ENCODE measurements at places on chromosomes 1 and 21.
A peak's percentile ranks its signal among the peaks of the same experiment; 100 is the strongest.

DNA sequence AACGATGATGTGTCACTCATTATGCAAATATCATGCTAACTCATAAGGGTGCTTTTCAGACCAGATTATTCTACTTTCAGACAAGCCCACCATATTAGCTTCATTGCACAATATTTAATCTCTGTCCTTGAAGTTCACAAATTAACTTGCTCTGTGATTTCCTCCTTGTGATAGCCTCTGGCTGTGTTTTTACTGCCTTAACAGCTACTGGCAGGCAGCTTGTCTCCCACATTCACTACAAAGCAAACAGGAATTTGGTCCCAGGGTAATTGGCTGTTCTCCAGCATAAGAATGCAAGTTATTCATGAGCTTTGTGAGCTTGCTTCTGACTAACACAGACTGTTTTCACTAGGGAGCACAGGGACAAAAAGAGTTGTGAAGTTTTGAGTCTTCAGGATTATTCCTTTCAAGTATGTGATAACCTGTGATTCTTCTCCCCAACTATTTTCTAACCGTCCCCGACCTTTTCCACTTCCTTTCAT, 87.9 kb upstream of the HMCN1 start:
- peaks cover 4% of the 10 kb centered on the region for H3K36me3 ChIP-seq
- H3K4me3 ChIP-seq = no peak overlapping the region
- no peak overlapping the region for H3K27ac ChIP-seq
- DNase-seq = peak; percentile 82
- no peaks in the 10 kb centered on the region for H3K4me1 ChIP-seq
- no peaks in the 10 kb centered on the region for H3K27me3 ChIP-seq

GRCh38 chr1:159937054-159937750, 8.2 kb downstream of the IGSF9 start:
- no peak overlapping the region for H3K27ac ChIP-seq
- H3K4me3 ChIP-seq = no peak overlapping the region
- peaks cover 5% of the 10 kb centered on the region for H3K4me1 ChIP-seq
- H3K36me3 ChIP-seq = peaks cover 13% of the 10 kb centered on the region
- DNase-seq = no peak
- H3K27me3 ChIP-seq = no peaks in the 10 kb centered on the region

DNA sequence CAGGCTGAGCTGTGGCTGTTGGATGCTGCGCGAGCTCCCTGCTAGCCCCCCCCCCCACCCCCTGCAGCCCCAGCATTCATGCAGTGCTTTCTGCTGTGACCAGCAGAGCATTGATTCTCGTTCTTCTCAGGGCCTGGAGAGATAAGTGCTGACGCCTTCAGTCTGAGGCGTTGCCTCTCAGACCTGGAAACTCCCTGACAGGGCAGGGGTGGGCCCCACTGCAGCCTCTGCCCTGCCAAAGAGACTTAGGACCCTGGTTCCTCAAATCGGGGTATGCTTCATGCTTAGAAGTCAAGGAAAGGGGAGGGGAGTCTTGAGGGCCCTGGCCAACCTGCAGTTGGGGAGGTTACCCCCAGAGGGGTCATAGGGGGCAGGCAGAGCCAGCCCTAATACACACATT, 38.5 kb downstream of the PTPRF start:
- H3K4me1 ChIP-seq = peaks cover 5% of the 10 kb centered on the region
- H3K4me3 ChIP-seq = no peak overlapping the region
- DNase-seq = no peak
- H3K27me3 ChIP-seq = no peaks in the 10 kb centered on the region
- peaks cover 6% of the 10 kb centered on the region for H3K36me3 ChIP-seq

GRCh38 chr1:115670476-115671175, 28.9 kb downstream of the VANGL1 start:
- H3K4me1 ChIP-seq = no peaks in the 10 kb centered on the region
- DNase-seq = no peak
- H3K27ac ChIP-seq = no peak overlapping the region
- H3K4me3 ChIP-seq = no peak overlapping the region

DNA sequence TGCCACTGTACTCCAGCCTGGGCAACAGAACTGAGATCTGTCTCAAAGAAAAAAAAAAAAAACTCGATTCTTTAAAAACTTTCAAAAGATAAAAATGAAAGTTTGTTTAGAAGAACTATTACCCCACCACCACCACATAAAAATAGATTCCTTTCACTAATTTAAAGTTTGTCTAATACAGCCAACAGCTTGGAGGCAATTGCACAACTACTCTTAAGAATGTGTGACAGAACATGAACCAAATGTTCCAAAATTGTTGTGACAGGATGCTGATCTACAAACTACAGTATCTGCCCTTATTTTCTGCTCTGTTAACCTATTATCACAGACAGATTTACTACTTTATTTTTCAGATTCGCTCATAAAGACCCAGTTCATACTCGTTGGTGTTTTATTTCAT, 5.5 kb upstream of the TGFBR3 start:
- H3K4me3 ChIP-seq = no peak overlapping the region
- H3K36me3 ChIP-seq = no peaks in the 10 kb centered on the region
- no peak for DNase-seq

DNA sequence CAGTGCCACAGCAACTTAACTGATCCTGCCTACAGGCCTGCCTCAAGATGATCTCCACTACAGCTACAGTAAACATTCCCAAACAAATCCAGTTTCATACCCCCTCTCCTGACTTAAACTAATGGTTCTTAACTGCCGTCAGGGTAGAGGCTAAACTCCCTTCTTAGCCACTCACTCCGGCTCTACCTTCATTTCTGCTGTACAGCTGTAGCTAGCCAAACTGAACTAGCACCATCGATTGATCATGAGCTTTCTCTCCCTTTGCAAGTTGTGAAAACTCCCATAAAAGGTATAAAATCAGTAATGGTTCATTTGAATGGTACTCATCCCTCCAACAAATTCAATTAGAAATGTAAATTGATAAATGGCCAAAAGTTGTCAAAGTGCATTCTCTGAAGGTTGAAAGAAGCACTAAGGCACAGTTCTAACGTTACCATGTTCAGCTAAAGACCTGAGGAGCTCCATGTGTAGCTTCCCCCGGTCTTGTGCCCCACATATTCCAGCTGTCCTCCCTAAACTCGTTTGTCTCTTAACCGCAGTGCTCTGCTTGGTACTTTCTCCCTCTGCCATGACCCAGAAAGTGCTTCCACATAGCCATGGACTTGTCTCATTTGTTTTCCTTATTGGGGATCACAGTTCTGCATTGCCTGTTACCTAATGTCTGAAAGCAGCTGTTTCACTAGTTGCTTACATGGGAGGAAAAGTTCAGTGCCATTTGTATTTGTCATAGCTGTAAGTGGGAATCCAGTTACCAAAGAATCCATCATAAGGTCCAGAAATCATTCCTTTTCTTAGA, 49.8 kb downstream of the DHX9 start:
- no peak overlapping the region for H3K4me3 ChIP-seq
- H3K27ac ChIP-seq = no peak overlapping the region

DNA sequence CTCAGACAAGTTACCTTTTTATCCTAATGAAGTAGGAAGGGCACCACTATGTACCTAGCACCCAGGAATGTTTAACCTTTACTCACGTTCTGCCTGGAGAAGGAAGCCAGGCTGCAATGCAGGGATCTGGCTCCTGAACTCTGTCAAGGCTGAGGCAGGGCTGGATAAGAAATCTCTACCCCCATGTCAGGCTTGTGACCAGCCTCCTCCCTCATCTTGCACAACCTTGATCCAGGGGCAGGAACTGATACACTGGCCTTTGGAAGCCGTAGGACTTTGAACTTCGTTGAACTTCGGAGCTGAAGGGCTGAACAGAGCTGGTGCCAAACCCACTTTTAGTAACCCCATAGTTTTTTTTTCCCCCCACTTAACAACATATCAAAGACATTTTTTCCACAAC, 8.0 kb upstream of the AKR1A1 start:
- H3K4me1 ChIP-seq = no peaks in the 10 kb centered on the region
- H3K36me3 ChIP-seq = no peaks in the 10 kb centered on the region
- no peak overlapping the region for H3K27ac ChIP-seq
- no peak overlapping the region for H3K4me3 ChIP-seq
- H3K27me3 ChIP-seq = no peaks in the 10 kb centered on the region
- no peak for DNase-seq

- H3K4me1 ChIP-seq = no peaks in the 10 kb centered on the region
- no peaks in the 10 kb centered on the region for H3K27me3 ChIP-seq
- H3K36me3 ChIP-seq = no peaks in the 10 kb centered on the region
- H3K4me3 ChIP-seq = no peak overlapping the region
- no peak overlapping the region for H3K27ac ChIP-seq
Observed at GRCh38 chr1:159352436-159352835, 50.3 kb downstream of the FCER1A start.

GRCh38 chr1:16988210-16988609, 7.8 kb upstream of the MFAP2 start:
- H3K27ac ChIP-seq = no peak overlapping the region
- 0 out of 2 replicates have a peak, but pooled peaks cover 2% of the 10 kb centered on the region for H3K4me1 ChIP-seq
- H3K4me3 ChIP-seq = no peak overlapping the region
- peaks cover 10% of the 10 kb centered on the region for H3K36me3 ChIP-seq

- peaks cover 19% of the 10 kb centered on the region for H3K4me1 ChIP-seq
- H3K27ac ChIP-seq = no peak overlapping the region
- H3K4me3 ChIP-seq = no peak overlapping the region
- no peak for DNase-seq
- no peaks in the 10 kb centered on the region for H3K27me3 ChIP-seq
Observed at GRCh38 chr1:204286831-204287421, 72.8 kb downstream of the PLEKHA6 start.

- DNase-seq = no peak
- no peak overlapping the region for H3K4me3 ChIP-seq
- H3K27me3 ChIP-seq = no peaks in the 10 kb centered on the region
- H3K4me1 ChIP-seq = no peaks in the 10 kb centered on the region
Observed at GRCh38 chr1:54850069-54850730, 36.8 kb downstream of the DHCR24 start.

DNA sequence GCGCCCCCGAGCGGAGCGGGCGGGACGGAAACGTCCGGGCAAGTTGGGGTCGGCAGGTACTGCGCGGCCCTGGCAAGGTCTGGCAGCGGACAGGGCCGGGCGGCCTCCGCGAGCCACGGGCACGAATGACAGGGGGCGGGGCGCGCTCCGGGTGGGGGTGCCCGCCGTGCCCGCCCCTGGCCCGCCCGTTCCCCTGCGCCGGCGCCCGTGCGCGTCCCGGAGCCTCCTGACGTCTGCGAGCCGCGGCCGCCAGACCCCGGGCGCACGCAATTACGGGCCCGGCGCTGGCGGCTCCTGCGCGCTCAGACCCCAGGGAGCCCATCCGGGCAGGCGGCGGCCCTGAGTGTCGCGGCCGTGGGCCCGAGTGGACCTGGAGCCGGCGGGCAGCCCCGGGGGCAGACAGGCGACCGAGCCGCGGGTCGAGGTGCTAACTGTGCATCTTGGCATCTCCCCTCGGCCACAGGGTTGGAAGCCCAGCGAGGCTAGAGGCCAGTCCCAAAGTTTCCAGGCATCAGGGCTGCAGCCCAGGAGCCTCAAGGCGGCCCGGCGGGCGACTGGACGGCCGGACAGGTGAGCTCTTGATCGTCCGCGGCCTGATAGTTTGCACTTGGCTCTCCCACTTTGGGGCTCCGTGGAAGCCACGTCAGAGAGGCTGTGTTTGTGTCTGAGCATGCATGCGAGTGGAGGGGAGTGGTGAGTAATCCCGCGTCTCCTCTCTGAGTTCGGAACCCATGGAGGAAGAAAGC, 918 bp downstream of the MIB2 start:
- peak overlapping the region; percentile 82 for H3K4me3 ChIP-seq
- no peak for DNase-seq
- H3K27me3 ChIP-seq = no peaks in the 10 kb centered on the region
- no peak overlapping the region for H3K27ac ChIP-seq

DNA sequence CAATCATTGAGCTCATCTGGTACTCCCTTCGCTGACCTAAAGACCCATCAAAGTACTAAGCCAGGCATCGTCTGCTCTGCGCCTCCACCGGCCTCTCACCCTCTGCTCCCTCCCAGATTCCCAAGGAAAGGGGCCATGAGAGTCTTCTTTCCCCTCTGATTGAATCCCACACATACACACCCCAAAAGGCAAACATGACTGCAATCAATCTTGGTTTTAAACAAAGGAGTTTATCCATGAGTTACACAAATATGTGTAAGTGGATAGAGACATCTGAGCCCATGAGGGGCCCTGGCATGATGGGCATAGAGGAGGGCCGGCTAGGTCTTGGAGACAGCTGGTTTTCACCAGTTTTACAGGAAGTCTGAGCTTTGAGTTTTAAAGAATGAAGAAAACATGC, 50.9 kb downstream of the CAPN2 start:
- no peaks in the 10 kb centered on the region for H3K36me3 ChIP-seq
- H3K4me3 ChIP-seq = no peak overlapping the region
- no peaks in the 10 kb centered on the region for H3K27me3 ChIP-seq
- H3K4me1 ChIP-seq = no peaks in the 10 kb centered on the region
- no peak for DNase-seq
- no peak overlapping the region for H3K27ac ChIP-seq

- H3K4me1 ChIP-seq = peaks cover 2% of the 10 kb centered on the region
- no peak for DNase-seq
- H3K4me3 ChIP-seq = no peak overlapping the region
- no peak overlapping the region for H3K27ac ChIP-seq
- no peaks in the 10 kb centered on the region for H3K36me3 ChIP-seq
Observed at GRCh38 chr1:67599085-67599484, 85.9 kb upstream of the GADD45A start.

DNA sequence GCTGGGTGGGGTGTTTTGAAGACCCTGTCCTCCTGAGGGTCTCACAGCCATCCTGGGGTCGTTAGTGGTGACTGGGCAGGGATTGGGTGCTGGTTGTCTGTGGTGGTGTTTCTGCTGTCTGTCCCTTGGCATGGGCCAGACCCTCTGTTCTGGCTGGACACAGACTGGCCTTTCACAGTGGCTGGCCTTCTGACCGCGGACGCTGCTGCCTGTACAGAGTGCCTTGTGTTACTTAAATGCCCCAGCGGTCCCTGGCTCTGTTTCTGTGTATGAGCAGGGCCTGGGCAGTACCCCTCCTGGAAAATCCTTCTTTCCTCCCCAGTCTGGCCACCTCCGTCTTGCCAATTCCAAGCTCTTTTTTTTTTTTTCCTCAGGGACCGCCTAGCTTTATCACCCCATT, 50.9 kb downstream of the SH3BGR start:
- no peaks in the 10 kb centered on the region for H3K27me3 ChIP-seq
- H3K4me1 ChIP-seq = no peaks in the 10 kb centered on the region
- no peaks in the 10 kb centered on the region for H3K36me3 ChIP-seq
- H3K27ac ChIP-seq = no peak overlapping the region
- no peak for DNase-seq
- no peak overlapping the region for H3K4me3 ChIP-seq

- no peak for DNase-seq
- no peaks in the 10 kb centered on the region for H3K27me3 ChIP-seq
- no peak overlapping the region for H3K27ac ChIP-seq
- H3K4me1 ChIP-seq = 0 out of 2 replicates have a peak, but pooled peaks cover 1% of the 10 kb centered on the region
- no peaks in the 10 kb centered on the region for H3K36me3 ChIP-seq
Observed at GRCh38 chr1:5601516-5601915, 390.7 kb downstream of the NPHP4 start.

- no peaks in the 10 kb centered on the region for H3K36me3 ChIP-seq
- no peak overlapping the region for H3K27ac ChIP-seq
- DNase-seq = no peak
- peak overlapping the region; percentile 37 for H3K4me3 ChIP-seq
- peaks cover 12% of the 10 kb centered on the region for H3K27me3 ChIP-seq
- 0 out of 2 replicates have a peak, but pooled peaks cover 1% of the 10 kb centered on the region for H3K4me1 ChIP-seq
Observed at GRCh38 chr1:39632682-39633417, 6.6 kb downstream of the HEYL start.

GRCh38 chr1:103513711-103514110, 11.8 kb upstream of the RNPC3 start:
- H3K27me3 ChIP-seq = no peaks in the 10 kb centered on the region
- no peak overlapping the region for H3K4me3 ChIP-seq
- no peaks in the 10 kb centered on the region for H3K36me3 ChIP-seq

- H3K4me3 ChIP-seq = peak overlapping the region; percentile 75
- H3K27me3 ChIP-seq = no peaks in the 10 kb centered on the region
- no peak for DNase-seq
Observed at GRCh38 chr1:6603915-6604558, 1.4 kb upstream of the KLHL21 start.

Data from iPS DF 6.9 (cell line).